ENCODE measurements at places on chromosomes 5 and 9.

DNA sequence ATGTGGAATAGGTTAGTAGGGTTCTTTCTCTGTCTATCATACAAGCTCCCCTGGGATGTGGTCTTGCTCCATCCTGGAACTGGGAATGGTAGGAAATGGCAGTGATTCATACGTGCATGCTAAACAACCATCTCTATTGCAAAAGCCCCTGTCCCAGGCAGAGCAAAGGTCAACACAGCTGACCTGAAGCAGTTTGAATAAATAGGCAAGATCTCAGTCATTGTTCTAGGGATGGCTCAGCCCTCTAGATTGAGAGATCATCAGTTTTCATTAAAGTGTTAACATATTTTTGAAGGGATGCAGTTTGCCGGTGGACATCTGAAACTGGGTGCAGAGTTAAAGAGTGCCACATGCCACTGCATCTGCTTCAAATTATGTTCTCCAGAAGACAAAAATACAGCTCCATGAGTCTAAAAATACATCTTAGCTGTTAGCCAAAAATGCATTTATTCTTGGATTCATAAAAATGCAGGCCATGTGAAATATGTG is 224.1 kb downstream of the ESM1 start:
- DNase-seq: no peak

- no peak for DNase-seq
Measured at GRCh38 chr5:71013575-71013974, 11.6 kb downstream of the NAIP start.

DNA sequence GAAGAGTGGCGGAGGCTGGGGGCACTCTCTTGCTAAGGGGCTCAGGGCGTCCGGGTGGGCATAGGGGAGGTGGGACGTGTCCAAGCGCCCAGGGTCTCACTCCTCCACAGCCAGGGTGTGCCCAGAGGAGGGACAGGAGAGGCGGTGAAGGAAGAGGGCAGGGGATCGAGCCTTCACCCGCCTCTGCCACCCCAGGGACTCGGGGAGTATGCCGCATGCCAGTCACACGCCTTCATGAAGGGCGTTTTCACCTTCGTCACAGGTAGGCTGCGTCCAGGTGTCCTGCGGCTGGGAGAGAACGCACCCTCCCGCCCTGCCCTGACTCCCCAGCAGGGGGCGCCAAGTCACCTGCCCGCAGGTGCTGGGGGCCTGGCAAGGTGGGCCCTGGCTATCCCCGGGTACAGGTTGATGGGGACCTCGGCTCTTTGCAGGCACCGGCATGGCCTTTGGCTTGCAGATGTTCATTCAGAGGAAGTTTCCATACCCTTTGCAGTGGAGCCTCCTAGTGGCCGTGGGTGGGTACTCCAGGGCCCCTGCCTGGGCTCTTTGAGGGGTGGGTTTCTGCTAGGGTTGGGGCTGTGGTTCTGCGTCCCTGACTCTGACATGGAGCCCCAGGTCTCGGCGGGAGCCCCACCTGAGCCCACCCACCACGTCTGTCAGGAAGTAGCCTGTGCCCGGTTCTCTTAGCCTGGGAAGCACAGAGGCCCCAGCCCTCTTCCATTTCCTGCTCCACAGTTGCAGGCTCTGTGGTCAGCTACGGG is 552 bp downstream of the TMEM141 start:
- DNase-seq: peak; percentile 34

- no peak for DNase-seq
Measured at GRCh38 chr9:132894346-132894745, 15.6 kb downstream of the SPACA9 start.

DNA sequence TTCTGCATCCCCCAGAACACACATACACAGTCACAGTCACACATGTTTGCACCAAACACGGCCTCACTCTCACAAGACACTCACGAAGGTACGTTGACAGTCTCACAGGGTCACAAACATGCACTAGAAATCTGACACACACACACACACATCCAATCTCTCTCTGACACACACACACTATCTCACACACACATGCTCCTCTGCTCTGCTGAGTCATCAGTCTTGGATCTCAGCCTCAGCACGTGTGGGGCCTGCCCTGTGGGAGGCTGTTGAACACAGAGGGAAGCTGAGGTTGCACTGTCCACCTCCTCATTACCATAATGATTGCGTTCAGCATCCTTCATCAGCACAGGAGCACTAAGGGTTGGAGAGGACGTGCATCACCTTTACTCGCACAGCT is 188.8 kb downstream of the MTRR start:
- DNase-seq: no peak

DNA sequence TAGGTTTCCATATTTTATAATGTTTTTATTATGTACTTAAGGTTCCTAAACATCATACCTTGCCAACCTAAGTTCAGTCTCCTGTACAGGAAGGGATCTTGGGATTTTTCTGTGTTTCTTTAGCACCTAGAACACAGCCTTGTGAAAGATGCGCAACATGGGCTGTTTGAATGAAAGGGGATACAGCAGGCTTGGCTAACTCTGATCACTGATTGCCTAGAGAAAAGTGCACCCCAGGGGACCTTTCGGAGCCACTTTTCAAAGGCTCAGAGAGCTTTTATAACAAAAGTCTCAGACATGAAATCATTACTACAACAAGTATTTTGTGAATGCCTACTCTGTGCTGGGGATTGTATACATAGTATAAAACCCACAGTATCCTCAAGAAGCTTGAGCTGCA is 261.6 kb downstream of the BNC2 start:
- DNase-seq: no peak

- DNase-seq: no peak
Measured at GRCh38 chr5:90473396-90474234, 956 bp downstream of the MBLAC2 start.

DNA sequence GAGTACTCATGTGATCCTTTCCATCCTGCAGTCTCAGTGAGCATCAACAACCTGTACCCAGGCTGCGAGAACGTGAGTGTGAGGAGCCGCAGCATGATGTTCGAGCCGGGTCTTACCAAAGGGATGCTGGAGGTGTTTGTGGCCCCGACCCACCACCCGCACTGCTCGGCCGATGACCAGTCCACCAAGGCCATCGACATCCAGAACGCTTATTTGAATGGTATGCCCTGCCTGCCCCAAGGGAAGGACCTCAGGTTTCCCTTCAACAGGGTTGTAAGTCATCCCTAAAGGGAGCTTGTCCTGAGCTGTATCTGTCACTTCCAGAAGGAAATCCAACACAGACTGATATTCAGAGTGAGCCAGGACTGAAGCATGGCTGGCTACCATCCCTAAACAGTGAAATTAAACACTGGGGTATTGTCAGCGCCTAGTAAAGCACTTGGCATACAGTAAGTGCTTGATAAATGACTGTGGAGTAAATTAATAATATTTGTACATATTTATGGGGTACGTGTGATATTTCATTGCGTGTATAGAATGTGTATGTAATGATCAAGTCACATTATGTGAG is 39.3 kb upstream of the CTSL start:
- DNase-seq: no peak

DNA sequence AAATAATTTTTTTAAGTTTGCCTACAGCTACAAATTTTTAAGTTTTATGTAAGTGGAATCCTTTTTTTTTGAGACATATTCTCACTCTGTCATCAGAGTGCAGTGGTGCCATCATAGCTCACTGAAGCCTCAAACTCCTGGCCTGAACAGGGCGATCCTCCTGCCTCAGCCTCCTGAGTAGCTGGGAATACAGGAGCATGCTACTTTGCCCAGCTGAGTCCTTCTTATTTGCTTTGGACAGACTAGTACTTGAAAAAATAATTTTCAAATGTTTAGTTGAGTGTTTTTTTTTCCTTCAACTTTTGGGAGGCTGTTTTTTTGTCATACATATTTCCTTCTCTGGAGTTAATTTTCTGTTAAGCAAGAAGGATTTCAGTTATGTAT is 7.4 kb downstream of the GAPVD1 start:
- DNase-seq: no peak

DNA sequence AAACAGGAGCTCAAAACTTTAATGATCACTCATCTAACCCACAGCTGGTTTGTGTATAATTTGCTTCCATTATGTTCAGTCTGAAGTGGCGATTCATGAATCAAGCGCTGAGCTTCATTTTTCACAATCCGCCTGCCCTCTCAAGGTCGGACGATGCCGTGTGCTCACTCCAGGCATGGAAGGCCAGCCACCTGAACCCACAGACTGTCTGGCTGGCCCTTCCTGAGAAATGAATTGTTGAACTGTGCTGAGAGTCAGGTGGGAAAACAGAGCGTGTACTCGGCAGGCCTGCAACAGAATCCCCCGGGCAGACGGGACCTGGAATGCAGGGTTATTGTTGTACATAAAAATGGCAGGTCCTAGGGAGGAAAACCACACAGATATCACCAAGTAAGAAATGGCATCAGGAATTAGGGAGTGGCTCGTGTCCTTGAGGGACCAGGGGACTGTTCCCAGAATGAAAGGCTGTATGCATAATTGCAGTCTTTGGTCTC is 375.7 kb downstream of the IRX2 start:
- DNase-seq: no peak

- no peak for DNase-seq
Measured at GRCh38 chr9:110846215-110846614, 177.6 kb downstream of the MUSK start.

GRCh38 chr9:83473488-83473971 is 64.7 kb downstream of the FRMD3 start:
- DNase-seq: no peak

DNA sequence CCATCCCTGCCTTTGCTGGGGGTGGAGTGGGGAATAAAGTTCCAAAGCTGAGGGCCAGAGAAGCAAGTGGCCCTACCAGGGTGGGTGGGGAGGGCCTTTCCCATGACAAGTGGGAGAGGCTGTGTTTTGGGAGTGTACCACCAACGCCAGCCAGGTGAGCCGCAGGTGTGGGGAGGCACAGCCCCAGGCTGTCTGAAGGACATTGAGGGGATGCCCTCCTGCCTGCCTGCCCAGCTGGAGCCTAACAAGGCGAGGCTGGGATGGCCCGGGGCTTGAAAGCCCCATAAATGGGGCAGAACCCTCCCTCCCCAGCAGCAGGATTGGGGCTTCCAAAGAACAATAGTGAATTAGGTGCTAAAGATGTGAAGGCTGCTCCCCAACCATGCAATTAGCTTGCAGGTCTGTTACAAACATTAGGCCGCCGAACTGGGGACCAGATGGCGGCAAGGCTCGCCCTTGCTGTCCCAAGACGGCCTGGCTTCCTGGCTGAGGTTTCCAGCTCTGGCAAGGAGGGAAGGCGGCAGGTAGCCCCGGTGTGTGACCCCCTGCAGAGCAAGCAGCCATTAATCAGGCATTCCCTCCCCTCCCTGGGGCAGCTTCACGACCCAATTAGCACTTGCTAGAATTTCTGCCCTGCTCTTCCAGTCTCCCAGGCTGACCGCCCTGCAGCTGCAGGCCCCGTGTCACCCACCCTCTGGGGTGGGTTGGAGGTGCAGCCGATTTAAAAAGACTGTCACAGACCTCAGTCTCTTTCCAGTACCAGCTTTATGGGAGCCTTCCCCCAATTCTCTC is 42.9 kb downstream of the FGF18 start:
- DNase-seq: no peak
